ENCODE measurements at places on chromosomes 6 and 20.
A peak's percentile ranks its signal among the peaks of the same experiment; 100 is the strongest.

GRCh38 chr6:25334793-25335192, 55.6 kb downstream of the CARMIL1 start:
- DNase-seq = no peak

DNA sequence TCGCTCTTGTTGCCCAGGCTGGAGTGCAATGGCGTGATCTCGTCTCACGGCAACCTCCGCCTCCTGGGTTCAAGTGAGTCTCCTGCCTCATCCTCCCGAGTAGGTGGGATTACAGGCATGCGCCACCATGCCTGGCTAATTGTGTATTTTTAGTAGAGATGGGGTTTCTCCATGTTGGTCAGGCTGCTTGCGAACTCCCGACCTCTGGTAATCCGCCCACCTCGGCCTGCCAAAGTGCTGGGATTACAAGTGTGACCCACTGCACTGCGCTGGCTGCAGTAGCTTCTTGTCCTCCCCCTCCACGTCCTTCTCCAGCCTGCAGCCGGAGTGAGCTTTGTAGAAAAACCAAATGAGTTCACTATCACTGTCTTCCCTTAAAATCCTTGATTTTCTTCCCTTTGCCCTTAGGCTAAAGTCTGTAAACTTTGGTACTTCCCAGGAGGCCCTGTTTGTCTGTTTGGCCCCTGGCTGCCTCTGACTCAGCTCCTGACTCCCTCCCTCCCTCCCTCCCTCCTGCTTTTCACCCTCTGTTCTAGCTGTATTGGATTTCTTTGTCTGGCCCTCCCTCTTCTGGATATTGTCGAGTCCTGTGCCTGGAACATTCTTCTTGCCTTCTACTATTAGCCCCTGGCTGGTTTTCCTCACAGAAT, 12.9 kb downstream of the PARD6B start:
- peak; percentile 95 for DNase-seq

- peak; percentile 43 for DNase-seq
These were observed 93.6 kb upstream of the CDYL start for GRCh38 chr6:4682431-4683097.

DNA sequence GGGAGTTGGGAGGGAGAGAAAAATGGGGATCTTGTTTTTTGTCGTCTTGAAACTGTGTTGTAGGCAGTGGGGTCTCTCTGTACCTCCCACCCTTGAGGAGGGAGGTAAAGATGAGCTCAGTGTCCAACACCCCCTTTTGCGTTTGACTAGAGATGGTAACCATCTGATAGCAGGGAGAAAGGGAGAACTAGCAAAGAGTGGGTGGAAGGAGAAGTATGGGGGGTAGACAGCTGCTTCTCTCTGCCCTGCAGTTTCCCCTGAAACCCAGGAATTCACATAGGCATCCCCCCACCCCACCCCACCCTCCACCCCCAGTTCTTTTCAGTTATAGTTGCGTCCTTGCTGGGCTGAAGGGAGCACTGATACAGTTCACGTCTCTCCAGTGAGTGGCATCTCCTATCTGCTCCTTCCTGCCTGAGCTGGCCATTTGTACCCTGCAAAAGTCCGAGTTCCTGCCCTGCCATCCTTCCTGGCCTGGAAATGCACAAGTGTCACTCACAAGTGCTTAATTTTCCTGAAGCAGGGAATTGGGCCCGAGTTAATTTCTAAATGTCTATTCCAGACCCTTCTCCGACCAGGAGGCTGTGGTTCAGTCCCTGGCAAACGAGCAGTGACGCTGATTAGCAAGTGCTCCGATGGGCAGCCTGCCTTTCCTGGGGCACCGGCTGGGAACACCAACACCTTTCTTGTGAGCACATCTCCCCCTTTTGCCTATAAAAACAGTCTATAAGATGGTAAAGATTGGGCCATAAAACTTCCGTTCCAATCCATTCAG, 1.5 kb downstream of the SIRPA start:
- no peak for DNase-seq

DNA sequence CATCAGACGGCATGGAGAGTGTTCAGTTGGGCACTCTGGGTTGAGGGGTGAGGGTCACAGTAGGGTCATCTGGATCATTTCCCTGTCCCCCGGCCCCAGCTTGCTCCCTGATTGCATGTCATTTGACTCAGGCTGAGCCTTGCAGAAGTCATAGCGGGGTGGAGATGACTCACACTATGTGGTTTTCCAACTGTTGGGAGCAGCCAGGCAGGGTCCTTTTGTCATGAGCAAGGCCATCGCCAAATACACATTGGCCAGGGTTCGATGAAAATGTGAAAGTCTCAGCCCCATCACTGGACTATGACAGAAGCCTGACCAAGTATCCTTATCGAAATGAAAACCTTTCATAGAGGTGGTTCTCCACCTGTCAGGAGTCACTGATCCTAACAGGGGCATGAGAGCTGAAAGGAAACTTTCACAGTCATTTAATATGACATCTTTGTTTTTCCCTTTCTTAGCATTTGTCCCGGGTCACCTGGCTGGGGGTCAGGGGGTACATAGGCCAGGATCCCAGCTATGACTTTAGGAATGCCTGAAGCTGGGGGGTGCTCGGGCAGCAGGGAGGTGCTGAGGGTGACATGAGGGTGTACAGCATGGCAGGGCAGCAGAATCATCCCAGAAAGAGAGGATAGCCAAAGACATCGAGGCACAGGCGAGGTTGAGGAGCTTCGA, 70.2 kb upstream of the CD93 start:
- DNase-seq = peak; percentile 49

DNA sequence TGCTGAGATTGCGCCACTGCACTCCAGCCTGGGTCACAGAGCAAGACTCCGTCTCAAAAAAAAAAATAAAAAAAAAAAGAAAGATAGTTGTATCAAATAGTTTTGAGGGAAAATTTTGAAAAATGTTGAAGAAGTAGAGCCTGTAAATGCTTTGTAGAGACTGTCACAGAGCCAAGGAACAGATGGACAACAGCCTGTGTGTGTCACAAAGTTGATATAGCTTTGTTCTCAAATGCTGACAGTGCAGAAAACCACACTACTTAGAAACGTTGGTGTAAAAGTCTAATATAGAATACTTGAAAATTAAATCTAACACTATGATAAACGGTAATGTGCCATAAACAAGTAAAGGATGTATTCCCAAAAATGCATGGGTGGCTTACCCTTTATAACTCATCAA, 25.4 kb downstream of the PTK7 start:
- DNase-seq = no peak

DNA sequence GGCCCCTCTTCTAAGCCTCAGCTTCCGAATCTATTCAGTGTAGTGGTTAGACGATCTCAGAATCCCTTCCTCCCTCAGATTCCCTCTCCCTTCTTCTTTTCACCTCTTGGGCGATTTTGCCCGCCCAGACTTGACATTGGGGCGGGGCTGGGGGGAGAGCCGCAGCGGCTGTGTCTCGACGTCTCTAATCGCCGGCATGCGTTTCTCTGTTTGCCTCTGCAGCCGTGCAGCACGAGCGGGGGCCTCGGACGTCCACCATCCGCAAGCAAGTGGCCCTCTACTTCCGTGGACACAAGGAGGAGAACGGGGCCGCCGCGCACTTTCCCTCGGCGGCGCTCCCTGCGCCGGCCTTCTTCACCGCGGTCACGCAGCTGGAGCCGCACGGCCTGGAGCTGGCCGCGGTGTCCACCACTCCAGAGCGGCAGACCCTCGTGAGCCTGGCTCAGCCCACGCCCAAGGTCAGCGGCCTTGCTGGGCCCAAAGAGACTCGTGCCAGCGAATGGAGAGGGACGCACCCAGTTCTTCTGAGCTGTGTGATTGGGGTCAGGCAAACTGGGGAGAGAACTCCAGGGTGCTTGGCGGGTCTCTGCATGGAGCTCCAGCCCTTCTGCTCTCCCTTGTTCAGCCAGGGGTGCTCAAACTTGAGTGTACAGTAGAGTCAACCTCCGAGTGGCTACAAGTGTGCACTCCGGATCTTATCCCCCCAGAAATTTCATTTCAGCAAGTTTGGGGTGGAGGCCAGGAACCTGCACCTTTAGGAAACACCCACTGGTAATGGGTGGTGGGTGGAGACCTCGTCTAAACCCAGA, 10.7 kb downstream of the NR2E1 start:
- DNase-seq = no peak

GRCh38 chr6:40822619-40823018, 216.4 kb downstream of the UNC5CL start:
- peak; percentile 45 for DNase-seq

GRCh38 chr6:169166896-169167580, 86.6 kb downstream of the THBS2 start:
- DNase-seq = no peak

DNA sequence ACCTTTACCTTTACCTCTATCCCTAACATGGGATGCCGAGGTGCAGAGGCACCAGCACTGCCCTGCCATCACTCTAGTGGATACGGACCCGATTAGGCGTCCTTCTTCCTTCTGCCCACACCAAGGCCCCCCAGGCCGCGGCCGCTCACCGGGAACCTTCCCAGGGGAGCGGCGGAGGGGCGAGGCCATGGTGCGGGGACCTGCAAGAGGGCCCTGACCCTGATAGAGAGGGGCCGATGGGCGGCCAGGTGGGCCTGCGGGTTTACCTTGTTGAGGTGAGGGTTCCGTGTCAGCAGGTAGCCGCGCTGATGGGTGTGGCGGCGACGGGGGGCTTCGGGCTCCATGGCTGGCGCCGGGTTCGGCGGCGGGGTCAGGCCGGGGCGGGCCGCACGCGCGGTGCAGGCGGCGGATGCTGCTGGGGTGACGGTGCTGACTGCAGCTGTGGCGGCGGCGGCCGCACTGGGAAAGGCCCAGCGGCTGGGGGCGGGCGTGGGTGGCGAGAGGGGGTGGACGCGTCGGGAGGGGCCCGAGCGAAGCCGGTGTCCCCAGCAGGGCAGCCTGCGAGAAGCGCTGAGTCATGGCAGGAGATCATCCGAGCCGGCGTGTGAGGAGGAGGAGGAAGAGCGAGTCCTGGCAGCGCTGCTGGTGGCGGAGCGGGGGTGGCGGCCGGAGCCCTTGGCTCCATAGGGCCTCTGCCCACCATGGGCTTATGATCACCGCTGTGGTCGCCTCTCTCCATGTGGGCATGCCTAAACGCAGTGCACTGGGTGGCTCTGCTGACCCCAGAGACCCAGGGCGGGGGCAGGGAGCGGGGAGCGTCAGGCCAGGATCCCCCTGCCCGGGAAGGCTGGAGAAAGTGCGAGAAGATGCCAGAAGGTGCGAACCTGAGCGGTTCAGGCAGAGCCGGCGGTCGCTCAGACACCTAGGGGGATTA, at the start of gene ME1:
Gene ME1, minus strand, starts transcription at position 441 of the 934 bp plus-strand sequence. Its CDS starts 97 bp downstream, at position 344.
- peak; percentile 69 for DNase-seq

DNA sequence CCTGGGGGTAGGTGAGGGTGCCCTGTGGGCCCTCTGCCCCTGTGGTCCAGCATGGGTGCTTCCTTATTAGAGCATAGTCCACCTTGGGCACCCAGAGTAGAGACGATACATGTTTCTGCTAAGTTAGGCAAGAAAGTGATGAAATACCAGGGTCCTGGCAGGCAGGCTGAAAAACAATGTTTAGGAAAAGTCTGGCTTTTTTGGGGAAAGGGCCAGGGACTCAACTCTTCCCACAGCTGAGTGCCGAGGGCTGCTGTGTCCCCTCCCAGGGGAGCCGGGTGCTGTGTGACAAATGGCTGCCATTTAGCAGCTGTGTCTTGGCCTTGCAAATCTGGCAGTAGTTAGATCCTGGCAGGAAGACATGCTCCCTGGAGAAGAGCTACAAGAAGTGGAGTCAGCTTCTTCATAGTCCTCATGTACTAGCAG, 61.5 kb downstream of the RREB1 start:
- DNase-seq = no peak

DNA sequence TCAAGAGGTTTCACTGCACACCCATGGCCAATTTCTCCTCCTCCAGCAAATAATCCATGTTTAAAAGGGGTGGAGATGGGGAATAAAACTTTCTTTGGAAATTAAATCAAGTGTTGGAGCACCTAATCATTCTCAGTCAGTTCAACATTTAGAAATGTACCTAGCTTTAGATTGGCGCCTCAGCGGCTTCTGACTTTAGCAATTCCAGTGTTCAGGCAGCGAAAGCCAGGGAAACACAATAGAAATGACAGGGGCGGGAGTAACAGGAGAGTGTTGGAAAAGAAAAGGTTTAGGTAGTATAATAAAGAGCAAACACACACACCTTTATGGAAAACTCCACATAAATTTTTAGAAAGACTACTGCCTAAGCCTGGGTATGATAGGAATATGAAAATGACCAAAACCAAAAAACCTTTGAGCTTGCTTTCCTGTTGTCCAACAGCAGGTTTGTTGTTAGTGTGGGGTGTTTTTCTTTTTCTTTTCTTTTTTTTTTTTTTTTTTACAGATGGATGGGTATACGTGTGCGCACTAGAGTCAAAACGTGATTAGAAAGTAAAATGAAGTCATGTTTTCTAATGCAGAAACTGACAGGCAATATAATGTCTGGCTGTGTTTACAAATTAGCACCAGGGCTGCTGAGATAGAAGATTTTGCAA, 7.7 kb downstream of the TFAP2A start:
- no peak for DNase-seq

DNA sequence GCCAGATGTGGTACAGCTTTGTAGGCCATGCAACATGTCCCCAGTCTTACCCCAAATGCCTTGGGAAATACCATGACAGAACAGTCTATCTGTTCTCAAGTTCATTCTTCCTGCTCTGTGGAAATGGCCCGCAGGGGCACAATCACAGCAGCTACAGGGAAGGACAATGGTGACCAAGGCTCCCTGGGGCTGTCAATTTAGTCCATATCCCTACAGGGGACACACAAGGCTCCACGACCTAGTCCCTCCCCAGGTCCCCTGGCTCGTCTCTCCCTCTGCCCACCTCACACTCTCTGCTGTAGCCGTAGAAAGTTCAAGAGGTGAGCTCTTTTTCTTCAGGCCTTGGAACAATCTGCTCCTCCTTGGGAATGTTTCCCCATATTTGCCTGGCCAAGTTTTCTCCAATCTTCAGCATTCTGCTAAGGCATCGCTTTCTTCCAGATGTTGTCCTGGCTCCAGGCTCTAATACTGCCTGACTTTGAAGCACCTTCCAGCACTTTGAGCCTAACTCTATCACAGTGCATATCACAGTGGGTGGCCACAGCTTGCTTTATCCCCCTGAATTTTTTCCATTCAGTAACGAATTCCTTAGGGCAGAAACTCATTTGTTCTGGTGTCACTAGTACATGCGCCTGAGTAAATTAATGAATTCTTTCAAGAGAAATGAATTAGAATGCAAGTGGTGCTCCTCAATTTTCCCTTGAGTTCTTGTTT, 92.6 kb downstream of the MAP3K7 start:
- DNase-seq = no peak
